ENCODE measurements at places on chromosomes 7 and 10.

- no peak for DNase-seq
Observed at GRCh38 chr10:23331567-23332301, 12.9 kb downstream of the C10orf67 start.

DNA sequence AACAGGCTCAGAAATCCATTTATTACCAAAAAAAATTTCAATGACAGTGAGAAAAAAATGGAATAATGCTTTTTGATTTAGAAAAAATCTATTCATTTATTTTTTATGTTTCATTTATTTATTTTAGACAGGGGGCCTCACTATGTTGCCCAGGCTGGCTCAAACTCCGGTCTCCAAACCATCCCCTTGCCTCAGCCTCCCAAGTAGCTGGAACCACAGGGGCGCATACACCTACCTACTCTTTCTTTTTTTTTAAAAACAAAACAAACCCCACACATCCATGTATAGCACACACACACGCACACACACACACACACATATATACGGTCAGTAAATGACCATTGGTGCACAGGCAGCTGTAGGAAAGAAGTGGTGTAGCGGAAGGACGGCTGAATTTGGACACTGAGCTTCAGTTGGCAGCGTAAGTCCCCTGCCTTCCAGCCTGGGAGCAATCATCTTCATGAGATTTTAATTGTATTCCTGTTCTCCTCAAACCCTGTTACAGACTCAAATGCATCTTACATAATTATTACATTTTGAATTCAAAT, 28.8 kb downstream of the ARL4A start:
- peak; percentile 67 for DNase-seq

- no peak for DNase-seq
Observed at GRCh38 chr10:53664282-53665019, 891.9 kb upstream of the MBL2 start.

GRCh38 chr10:114762811-114763210, 58.8 kb upstream of the FHIP2A start:
- no peak for DNase-seq

- no peak for DNase-seq
Observed at GRCh38 chr7:133828906-133829305, 298.2 kb upstream of the LRGUK start.

GRCh38 chr7:151272405-151272804, 23.9 kb upstream of the SMARCD3 start:
- no peak for DNase-seq

DNA sequence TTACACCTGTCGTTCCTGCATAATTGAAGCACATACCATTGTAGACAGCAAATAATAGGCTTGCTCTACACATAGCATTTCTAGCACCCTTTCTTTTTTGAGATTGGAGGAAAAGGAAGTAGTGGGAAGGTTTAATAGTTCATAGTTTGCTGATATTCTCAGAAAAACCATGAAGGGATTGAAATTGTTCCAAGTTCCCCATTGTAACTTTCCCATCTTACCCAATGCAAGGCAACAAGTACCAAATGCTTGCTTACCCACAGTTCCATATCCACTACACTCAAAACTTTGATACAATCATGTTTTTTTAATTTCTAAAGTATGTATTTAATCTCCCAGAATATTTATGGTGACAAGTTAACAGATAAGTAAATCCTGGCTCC, 13.8 kb downstream of the CYP3A5 start:
- no peak for DNase-seq

- DNase-seq: no peak
Observed at GRCh38 chr7:66206119-66206933, 1.2 kb downstream of the TPST1 start.

DNA sequence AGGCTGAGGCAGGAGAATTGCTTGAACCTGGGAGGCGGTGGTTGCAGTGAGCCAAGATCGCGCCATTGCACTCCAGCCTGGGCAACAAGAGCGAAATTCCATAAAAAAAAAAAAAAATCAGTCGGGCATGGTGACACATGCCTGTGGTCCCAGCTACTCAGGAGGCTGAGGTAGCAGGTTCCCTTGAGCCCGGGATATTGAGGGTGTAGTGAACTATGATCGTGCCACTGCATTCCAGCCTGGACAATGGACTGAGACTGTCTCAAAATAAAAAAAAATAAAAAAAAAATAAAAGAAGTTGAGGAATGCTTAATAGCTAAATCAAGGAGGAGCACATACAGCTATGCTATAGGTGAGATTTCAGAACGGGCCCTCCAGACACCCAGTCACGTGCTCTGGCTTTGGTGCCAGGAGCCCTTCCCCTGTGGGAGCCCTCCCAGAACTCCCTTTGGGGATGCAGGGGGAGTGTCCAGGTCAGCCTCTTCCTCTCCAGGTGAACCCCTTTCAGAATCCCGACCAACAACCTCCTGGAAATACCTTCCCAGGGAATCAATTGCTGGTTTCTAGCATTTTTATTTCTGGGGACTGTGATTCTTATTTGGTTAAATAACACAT, 42.9 kb upstream of the CTBP2 start:
- no peak for DNase-seq

GRCh38 chr10:33506838-33507661, 172.6 kb upstream of the NRP1 start:
- no peak for DNase-seq

- DNase-seq: no peak
Observed at GRCh38 chr10:30445711-30446110, 11.7 kb downstream of the MAP3K8 start.
